ENCODE measurements at places on chromosomes 2 and 18.

GRCh38 chr2:215423234-215423633, 12.6 kb downstream of the FN1 start:
- DNase-seq: no peak

GRCh38 chr18:657311-658000, at the start of gene TYMS:
Gene TYMS, plus strand, starts transcription at chr18:657653. Its CDS starts 90 bp downstream, at chr18:657743.
- no peak for DNase-seq

DNA sequence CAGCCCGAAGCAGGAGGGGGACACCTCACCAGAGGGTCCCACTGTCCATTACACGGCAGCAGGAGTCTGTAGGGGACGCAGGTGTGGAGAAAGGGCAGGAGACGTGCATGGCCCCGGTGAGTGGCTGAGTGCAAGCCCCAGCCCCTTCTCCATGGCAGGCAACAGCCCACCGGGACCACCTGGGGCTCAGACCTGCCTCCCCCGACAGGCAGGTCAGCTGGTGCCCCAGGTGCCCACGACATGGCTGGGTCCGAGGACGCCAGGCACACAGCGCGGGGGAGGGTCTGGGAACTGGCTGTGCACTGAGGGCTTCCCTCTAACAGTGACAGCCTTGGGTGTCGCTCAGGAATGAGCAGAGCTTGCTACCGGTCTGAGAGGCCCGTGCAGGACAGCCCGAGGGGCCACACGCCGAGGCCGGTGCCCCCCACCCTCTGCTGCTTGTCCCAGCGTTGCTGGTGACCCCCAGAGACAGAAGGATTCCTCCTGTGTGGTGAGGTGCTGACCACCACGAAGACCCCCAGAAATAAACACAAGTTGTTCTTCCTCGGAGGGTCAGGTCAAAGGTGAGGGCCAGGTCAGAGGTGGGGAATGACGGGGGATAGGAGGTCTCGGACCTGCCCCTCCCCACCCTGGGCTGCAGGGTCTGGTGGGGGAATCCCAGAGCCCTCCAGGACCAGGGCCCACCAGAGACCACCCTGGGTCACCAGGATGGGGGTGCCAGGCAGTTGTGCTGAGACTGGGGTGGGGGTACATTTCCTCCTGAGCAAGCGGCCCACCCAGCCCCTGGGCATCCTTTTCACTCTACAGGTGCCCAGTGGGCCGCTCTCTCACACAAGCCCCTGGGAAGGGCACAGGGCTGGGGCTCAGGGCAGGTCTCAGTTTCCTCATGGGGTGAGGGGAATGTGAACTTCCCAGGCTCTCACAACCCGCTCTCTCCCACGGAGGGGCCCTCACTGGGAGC, 50.6 kb downstream of the SLC66A2 start:
- no peak for DNase-seq

GRCh38 chr2:240555541-240556250, 2.1 kb downstream of the ANKMY1 start:
- no peak for DNase-seq

DNA sequence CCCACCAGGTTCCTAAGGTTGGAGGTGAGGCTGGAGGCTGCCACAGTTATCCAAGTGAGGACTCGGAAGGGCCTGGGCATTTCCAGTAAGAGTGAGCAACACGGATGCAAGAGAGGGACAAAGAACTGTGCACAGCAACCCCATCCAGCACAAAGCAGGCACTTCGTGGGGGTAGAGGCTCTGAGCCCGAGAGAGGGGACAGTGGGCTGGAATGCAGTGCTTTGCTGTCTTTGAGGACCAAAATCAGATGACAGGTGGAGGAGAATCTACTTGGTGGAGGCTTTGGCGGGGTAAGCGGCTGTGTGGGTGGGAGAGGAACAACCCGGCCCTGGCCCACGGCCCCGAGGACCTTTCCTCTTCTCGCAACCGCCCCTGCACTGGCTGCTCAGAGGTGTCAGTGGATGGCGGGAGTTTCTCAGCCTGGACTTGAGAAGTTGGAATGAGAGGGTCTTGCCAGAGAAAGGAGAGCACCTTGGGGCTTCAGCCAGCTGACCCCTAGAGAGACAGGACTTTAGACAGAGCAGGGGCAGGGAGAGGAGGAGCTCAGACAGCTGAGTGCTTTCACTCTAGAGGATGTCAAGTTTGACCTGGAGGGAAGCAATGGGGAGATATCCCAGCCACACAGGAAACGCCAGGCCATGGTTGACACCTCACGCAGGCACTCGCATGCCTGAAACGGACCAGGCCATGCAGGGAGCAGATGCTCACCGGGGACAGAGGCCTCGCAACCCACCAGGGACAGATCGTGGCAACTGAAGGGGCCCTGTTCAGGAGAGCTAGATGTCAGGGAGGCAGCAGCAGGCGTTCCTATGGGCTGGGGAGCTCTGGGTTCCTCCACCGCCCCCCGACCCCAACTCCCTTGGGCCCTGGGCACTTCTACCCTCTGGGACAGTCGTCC, 11.6 kb downstream of the RAMP1 start:
- no peak for DNase-seq

DNA sequence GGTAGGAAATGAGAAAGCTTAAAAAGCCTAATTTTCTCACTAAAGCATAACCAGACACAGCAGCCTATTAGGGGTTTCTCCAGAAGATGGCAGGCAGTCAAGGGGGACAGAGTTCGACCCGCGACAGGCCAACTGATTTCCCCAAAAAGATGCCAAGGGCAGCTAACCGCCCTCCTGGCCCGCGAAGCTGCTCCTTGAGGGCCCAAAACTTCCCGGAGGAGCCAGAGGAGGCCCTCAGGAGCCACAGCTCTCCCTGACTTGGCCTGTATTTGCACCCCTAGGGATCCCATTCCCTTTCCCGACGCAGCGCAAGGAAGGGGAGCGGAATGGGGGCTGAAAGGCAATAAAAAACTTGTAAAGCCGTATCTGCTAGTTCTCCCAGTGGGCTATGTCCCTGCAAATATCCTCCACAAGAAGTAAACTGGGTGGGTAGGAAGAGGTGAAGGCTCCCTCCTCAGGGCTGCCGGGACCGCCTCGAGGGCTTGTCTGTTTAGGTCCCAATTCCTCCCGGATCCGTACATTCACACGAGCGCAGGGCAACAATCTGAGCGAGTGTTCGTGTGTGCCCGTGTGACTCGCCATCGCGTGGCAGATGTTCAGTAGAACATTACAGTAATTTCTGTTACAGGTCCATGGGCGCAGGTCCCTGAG, 756 bp upstream of the NAGK start:
- DNase-seq: no peak

DNA sequence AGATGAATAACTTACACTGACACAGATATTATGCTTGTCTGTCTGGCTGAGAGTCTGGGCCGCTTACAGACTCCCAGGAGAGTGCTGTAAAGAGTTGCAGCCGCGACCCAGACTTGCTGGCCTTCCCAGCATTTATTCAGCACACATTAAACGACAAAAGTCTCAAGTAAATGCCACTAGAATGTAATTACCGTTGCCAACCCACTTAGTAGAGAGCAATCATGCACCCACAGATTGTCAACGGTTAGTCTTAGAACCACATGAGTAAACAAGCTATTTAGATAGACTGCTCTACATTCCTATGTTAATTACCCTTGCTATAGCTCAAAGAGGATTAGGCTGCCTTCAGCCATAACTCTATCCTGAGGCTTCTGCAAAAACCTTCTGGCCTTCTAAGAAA, 47.8 kb upstream of the C2orf74 start:
- DNase-seq: no peak

DNA sequence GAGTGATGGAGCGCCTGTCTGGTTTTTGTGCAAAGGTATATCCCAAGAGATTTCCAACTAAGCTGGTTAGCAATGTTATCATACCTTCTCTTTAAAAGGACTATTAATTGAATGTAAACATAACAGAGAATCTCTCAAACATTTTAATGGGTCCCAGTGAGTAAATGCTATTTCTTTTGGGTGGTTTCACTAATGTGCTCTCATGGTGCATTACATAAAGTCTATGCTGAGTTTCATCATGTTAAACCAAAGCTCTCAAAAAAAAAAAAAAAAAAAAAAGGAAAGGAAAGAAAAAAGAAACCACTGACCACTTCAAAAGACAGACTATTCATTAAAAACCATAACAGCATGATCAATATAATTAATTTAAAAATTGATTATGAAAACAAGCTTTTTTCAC, 119.1 kb upstream of the SCN1A start:
- DNase-seq: no peak

GRCh38 chr2:237217995-237218616, 132.4 kb downstream of the COPS8 start:
- no peak for DNase-seq

- DNase-seq: no peak
Observed at GRCh38 chr2:62206024-62206423, 10.1 kb downstream of the B3GNT2 start.

- DNase-seq: no peak
Observed at GRCh38 chr2:227205701-227206100, 41.3 kb downstream of the COL4A3 start.

DNA sequence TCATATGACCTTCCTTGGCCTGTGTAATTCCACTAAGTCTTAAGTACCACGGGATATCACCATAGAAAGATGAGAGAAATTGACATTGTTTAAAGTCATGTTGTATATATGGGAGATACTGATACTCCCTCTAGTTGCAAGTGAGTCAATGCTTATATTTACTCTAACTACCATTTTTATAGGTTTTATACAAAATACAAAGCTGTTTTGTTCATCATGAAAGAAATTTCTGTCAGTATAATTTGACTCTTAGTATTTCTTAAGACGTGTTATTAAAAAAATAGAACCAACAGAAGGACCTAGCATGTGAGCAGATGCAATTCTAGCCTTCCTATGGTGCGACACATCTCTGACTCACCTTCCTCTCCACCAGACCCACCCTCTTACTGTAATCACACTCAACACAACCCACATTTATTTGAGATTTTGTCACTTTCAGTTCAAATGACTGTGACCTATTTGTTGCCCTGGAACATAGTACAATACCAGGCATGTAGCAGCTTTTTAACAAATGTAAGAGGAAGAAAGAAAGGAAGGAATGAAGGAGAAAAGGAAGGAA, 453.1 kb downstream of the CMPK2 start:
- DNase-seq: no peak

DNA sequence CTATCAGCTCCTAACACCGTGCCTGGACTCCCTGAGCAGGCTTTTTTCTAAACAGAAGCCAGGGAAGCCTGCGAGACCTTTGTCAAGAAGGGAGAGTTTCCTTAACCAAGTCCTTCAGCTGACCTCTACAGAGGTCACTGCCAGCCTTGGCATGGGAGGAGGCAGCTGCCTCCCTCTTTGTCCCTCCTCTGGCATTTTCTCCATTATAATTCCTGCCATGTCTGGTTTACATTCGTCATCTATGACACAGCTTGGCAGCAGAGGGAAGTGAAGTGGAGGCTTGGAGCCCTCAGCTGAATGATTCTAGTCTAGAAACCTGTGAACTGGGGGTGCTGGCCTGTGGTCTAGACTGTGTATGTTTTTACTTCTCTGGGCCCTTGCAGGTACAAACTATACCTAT, 22.5 kb downstream of the LIPG start:
- no peak for DNase-seq

- DNase-seq: no peak
Observed at GRCh38 chr18:23136326-23137096, 1.2 kb downstream of the CABLES1 start.

DNA sequence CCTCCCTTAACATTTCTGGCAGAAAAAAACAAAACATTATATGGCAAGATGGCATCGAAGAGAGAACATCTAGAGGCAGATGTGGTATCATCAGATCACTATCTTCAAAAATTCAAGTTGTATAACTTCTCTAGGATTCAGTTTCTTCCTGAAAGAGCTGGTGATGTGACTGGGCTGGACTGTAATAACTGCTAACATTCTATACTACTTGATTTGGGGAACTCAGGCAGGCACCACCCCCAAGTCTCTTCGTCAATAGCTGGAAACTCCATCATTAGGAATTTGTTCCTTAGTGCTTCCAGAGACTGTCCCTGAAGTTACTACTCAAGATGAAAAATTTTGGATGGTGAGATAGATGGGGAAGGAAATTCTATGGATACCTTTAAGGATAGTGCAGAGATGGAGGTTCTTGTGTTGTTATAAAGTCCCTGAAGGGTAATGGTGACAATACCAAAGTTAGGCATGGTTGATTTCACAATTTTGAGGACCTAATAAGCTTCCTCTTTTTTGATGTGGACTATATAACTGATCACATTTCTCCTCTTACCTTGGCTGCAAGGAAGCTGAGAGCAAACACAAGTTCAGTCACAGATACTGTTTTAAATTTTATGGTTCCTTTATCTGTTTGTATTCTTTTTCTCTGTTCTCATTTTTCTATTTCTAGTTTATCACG, 59.1 kb upstream of the PGAP1 start:
- no peak for DNase-seq

DNA sequence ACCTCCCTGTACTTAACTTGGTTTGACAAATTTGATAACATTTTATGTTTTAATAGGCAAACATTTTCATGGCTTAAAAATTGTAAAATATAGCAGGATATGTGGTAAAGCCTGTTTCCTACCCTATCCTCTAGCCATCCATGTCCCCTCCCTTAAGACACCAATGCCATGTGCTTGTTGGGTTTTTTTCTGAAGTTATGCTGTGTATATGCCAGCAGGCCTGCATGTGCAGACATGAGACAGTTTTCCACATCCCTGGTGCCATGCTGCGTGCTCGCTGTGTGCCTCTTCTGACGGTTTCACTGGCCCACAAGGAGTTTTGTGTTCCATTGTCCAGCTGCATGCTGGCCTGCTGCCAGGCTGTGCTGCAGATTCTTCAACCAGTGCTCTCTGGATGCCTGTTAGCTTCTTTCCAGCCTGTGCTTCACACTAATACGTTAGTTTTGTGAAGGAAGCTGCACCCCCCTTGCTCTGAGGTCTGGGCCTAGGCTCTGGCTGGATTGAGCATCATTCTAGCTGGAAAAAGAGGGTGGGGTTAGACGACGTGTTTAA, 16.9 kb downstream of the INPP4A start:
- no peak for DNase-seq

DNA sequence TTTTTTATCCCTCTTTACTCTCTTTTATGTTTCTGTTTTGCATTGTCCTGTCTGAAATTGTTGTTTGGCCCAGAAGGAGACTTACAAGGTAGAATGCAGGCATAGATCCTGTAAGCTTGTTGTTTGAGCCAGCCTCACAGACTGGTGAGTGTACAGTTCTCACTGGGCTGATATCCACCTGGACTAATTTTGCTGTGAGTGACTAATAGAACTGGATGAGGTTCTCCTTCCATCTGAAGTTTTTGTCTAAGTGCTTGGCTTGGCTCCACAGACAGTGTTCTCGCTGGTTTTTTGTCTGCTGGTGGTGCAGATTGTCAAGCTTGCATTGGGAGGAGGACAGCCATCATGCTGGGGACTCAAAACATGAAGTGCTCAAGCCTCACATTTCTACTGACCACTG, 495.7 kb downstream of the TSN start:
- no peak for DNase-seq

GRCh38 chr2:159890551-159891266, 92.7 kb upstream of the CD302 start:
- DNase-seq: peak; percentile 33

Data from thymus (tissue), 14 donors.